ENCODE measurements at places on chromosomes 1 and 21. TPM values are rescaled to one million over a fixed set of nuclear protein-coding genes. Genes with fewer than 3 reads are reported as not detected.

Gene ABCG1
- 9.8 TPM for polyA plus RNA-seq

Gene CNIH3
- 1.2 TPM for polyA plus RNA-seq

Gene MAP1LC3C
- polyA plus RNA-seq: 25.8 TPM

Gene PGLYRP4
- not detected for polyA plus RNA-seq
